ENCODE measurements at places on chromosomes 13 and 19.

DNA sequence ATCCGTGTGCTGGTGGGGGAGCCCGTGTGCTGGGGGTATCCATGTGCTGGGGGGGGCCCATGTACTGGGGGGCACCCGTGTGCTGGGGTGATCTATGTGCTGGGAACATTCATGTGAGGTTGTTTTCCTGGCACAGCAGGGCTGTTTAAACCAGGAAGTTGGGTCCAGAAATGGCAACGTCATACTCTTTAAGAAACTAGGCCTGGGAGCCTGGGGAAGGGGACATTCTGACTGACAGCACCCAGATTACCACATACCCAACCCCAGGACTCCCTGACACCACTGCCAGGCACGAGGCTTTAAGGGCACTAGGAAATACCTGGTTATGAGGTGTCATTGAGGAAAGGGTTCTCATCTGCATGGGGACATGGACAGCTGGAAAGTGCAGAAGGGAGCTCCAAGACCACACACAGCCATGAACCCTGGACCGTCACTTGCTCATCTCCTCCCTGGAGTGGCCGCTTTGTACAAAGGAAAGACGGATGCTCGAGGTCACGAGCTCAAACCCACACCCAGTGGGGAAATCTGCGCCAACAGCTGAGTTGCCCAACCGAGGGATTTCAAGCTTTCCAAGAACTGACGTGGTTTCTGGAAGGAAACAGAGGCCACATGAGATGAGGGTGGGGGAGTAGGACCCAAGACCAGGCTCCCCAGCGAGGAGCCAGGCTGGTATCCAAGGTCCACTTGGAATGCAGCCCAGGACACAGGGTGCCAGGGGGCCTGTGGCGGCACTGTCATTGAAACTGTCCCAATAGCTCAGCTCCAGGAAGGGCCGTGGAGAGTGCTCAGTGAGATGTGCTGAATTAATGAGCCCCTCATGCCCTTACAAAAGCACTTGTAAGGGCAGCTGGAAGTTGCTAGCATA is 40.9 kb downstream of the RAB20 start:
- DNase-seq, result no peak

GRCh38 chr13:89846926-89847585 is 1500.4 kb upstream of the MIR17HG start:
- no peak for DNase-seq

DNA sequence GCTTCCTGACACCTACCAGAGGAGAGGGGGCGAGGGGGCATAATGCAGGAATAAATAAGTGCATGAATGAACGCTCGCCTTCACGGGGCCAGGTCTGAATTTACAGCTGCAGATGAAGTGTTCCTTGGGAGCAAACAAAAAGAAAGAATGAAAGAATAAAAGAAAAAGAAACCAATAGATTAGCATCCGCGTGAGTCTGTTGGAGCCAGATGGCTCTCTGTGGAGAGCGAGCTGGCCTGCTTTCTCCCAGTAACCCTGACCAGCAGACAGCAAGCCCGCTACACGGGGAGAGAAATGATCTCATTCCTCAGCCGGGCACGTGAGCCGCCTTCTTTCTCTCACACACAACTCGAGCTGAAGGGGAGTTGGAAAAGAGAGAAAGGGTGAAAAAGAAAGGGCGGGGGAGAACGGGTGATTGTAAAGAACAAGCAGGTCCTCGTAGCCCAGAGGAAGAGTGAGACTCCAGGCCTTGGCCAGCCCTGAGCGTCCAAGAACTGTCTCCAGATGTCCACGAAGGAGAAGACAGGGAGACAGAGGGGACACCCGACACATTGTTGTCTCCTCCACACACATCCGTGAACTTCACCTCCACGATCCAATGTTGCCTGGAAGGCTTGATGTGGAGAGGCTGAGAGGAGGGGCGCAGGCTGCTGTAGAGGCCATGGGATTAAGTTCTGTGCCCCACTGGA is 81.4 kb downstream of the RNASEH2B start:
- no peak for DNase-seq

DNA sequence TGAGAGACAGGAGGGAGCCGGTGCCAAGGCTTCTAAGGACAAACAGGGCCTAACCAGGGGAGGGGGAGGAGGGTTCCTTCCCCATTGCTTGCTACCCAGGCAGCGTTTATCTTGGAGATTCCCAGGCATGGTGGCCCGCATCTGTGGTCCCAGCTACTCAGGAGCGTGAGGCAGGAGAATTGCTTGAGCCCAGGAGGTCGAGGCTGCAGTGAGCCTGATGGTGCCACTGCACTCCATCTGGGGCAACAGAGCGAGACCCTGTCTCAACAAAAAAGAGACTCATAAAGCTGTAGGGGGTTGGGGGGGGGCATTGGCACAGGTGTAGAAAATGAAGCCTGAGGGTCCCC is 11.4 kb downstream of the TIMM13 start:
- no peak for DNase-seq

- DNase-seq, result no peak
Observed at GRCh38 chr19:2148482-2149135, 2.8 kb downstream of the AP3D1 start.

DNA sequence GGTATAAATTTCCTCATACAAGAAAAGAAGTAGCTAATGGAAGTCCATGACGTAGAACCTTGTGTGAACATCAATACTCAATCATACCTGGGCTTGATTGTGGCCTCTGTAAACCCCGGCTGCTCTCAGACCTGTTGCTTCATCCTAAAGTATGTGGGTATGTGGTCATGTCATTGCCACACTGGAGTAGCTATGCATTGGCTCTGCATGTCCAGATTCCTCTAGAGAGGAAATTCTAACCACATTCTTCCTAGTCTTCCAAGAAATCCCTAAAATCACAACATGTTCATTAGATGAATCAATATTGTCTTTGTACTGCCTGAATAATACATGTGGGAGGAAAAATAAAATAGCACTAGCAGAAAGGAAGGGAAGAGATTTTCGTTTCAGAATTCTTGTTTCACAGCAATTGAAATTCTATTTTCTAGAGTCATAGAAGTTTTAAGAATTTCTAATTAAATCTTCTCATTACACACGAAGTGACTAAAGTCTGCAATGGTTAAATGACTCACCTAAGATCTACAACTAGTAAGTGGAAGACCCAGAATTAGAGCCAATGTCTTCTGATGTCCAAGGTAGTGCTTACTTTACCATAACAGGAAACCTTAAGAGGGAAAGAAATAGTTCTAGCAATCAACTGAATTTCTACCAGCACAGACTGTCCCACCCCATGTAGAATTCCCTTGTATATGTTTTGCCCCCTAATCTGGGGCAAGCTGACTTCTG is 28.0 kb downstream of the RXFP2 start:
- DNase-seq, result no peak

DNA sequence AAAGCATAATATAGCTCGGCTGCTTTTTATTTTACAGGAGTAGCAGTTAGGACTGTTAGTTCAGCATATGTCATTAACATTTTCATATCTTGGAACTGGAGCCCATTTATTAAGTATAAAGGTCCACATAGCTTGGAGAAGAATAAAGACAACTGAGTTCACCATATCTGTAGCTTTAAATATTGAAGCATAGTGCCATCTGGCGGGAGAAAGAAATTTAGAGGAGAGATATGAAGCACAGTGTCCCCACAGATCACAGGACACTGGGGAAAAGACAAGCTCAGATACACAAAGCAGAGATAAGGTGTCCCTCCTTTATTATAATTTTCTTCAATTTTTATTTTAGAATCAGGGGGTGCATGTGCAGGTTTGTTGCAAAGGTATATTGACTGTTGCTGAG is 104.7 kb upstream of the FREM2 start:
- no peak for DNase-seq

DNA sequence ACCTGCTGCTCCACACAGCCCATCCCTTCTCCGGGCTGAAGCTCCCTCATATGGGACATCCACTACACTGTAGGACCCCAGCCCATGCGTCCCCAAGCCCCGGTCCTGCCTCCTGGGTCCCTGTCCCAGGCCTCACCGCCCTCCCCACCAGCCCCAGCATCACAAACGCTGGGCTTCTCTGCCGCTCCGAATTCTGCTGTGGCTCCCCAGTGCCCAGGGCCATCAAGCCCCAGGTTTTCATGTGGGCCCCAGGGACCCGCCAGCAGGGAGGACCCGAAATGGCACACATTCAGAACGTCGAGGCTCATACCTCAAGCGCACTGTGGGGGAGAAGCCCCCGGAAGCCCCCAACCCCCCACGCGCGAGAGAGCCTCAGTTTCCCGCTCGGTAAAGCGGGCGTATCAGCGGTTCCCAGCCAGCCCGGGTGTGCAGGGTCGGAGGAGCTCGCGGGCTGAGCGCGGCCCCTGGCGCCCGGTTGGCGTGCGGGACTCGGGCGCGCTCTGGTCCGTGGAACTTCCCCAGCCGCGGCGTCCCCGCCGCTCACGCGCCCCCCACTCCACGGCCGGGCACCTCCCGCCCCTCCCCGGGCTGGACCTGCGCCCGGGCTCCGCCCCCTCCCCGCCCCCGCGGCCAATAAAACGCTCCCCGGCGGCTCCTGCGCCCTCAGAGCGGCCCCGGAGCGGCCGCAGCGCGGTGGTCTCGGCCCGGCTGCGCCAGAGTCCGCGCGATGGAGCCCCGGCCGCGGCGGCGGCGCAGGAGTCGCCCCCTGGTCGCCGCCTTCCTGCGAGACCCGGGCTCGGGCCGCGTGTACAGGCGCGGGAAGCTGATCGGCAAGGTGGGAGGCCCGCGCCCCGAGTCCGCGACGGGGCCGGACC is at the start of gene PLK5:
Gene PLK5 (plus strand): TSS at position 666 of the 875 bp plus-strand sequence. CDS start 2,920 bp downstream, outside the sequence.
- no peak for DNase-seq

DNA sequence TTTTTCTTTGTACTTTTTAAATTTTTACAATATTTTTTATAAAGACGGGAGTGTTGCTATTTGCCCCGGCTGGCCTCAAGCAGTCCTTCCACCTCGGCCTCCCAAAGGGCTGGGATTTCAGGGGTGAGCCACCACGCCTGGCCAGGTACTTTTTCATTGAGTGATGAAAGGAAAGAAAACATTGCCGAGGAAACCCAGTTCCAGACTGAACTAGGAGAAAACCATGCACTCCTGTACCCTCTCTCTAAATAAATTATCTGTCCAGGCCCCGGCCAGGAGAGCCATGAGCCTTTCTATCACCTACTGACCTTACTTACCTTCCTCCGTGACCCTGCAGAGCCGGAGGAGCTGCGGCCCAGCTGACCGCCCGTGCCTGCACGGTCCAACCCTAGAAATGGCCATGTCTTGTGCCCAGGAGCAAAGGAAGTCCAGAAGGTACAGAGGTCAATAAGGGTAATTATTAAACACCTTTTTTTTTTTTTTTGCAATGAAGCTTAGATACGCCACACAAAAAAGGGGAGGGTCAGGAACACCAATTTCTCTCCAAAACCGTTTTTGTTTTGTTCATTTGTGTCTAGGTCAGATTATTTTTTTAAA is at the start of gene SLC7A9:
Gene SLC7A9 (minus strand): TSS at position 399 of the 597 bp plus-strand sequence. CDS start 1,233 bp downstream, outside the sequence.
- no peak for DNase-seq

DNA sequence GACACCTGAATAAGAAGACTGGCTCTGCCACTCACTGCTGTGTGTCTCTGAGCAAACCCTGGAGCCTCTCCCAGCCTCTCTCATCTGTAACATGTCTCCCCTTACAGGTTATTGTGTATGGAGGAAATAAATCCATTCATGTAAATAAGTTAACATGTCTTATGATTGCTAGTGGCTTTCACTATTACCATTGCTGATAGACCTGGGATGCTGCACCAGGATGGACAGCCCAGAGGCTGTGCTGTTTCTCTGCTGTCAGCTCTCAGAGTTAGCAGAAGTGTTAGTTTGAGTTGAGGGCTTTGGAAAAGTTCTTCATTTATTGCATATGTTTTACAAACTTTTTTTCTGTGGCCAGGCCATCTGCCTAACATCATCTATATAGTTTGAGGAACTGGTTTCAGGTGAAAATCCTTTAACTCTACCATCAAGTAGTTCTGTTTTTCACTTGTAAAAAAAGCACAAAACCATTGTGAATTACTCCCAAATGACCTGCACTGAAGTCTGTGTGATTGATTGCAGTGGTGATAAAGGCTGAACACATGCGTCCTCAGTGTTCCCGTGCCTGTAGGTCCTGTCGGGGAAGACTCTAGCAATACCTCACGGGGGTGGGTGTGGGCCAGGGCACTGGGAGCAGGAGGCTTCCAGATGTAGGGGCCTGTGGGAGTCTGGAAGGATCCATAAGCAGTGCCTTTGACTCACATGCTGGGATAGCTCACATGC is 24.6 kb downstream of the MPHOSPH8 start:
- DNase-seq, result no peak

GRCh38 chr13:105997581-105998550 is 537.6 kb downstream of the EFNB2 start:
- no peak for DNase-seq

GRCh38 chr13:100163375-100163774 is 74.5 kb downstream of the PCCA start:
- no peak for DNase-seq

- DNase-seq, result no peak
Observed at GRCh38 chr13:24060993-24061392, 99.5 kb upstream of the SPATA13 start.

GRCh38 chr19:46040952-46041500 is at the start of gene IGFL4:
TSS of gene IGFL4 (minus strand) at chr19:46041002. CDS start at chr19:46040962, 40 bp downstream.
- no peak for DNase-seq

DNA sequence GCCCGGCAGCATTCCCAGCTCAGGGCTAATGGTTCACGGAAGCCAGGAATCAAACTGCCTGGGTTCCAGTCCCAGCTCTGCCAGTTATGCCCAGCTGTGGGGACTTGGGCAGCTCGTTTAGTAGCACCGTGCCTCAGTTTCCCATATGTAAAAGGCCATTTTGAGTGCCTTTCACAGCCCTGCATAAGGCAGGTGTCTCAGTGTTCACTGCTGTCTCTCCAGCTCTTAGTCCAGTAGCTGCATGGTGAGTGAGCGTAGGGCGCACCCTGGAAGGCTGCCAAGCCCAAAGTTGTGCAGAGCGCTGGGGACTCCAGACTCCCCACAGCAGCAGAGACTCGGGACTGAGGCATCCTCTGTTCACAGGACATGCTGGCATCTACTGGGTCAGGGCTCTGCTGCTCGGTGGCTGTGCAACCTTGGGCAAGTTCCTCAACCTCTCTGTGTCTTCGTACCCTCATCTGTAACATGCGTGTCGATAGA is 5.5 kb downstream of the RPL28 start:
- DNase-seq, result no peak

- DNase-seq, result no peak
Observed at GRCh38 chr13:56015919-56016318, 1124.8 kb upstream of the PRR20A start.

GRCh38 chr13:80408270-80408669 is 67.3 kb upstream of the SPRY2 start:
- DNase-seq, result no peak

GRCh38 chr13:114025714-114026431 is 52.0 kb upstream of the C13orf46 start:
- DNase-seq, result no peak

Measured in activated CD8-positive, alpha-beta memory T cell treated with anti-CD3 and anti-CD28 coated beads for 4 hours (primary cell).